ENCODE measurements at places on chromosomes 1 and 21.

- DNase-seq = no peak
These were observed 10.8 kb downstream of the MCL1 start for GRCh38 chr1:150568594-150568966.

DNA sequence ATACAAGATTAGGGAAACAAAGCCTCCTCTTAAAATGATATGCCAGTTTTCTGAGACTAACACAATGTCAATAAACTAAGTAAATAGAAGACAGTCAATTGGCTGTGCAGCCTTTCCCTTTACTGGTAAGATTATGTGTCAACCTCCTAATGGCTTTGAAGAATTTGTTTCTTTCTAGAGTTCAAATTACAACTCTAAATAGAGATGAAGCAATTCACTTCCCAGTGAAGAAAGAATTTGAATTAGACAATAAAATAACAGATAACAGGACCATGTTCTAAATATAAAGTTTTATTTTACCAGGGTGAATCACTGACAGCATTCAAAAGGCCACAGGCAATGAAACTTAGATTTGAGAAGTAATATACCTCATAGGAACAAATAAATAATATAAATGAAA is 680.3 kb downstream of the PLA2G4A start:
- DNase-seq = no peak

DNA sequence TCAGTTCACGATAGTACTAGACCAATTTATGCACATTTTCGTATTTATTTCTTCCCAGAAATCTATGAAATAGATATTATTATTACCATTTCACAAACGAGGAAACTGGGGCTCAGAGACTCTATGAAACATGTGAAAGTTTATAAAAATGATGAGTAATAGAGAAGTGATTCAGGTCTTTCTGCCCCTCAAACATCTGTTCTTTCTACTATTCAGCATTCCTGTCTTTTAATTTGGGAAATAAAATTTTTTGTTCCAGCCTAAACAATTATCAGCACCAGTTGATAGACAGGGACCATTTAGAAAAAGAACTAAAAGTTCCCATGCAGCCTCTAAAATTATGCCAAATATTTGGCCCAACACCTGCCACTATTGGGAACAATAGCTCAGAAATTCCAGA is 585.1 kb downstream of the PTPRC start:
- DNase-seq = no peak

DNA sequence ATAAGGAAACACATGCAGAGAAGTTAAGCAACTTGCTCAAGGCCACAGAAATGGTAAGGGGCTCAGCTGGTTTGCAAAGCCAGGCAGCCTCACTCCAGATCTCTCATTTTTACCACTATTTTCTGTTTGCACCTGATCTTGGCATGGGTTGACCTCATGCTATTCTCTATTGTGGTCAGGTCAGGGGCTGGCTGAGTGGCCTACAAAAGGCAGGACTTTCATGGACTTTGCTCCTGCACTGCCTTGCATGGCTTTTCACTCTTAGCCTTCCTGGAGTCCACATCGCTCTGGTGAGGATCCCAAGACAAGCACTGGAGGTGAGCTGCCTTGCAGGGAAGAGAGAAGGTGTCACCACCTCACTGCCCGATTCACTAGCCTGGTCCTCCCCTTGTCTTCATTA is 56.8 kb upstream of the CSF3R start:
- DNase-seq = no peak

DNA sequence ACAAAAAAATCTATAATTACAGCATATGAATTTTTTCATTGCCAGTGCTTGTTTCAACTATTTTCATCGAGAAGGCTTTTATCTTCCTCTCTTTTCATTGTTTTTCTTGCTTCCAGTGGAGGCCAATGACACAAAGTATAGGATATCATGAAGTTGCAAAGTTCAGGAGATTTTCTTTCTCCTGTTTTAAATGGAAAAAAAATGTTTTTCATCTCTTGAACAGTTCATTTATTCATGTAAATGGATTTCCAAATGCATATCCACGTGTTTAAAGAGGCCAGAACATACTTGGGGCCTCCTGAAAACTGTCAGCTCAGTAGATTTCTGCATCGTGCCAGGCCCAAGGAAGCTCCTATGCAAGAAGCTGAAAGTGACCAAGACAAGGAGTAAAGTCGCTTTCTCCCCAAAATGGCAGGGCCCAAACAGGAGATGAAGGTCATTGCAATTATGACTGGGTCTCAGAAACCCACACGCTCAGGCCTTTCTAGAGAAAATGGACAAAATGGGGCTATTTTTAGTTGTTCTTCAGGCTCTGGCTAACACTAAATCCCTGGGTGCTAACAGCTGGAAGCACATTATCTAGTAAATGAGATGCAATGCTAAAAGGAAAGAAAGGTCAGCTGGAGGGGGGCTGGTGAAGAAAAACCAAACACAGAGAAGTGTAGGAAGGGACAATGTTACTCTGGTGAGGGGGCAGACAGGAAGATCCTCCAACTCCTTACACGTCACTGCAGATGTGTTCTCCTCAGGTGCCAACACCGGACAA is 136.9 kb upstream of the C8B start:
- DNase-seq = no peak

GRCh38 chr1:64494659-64495058 is 24.7 kb downstream of the CACHD1 start:
- DNase-seq = no peak

GRCh38 chr1:77100875-77101274 is 118.4 kb downstream of the PIGK start:
- DNase-seq = no peak

DNA sequence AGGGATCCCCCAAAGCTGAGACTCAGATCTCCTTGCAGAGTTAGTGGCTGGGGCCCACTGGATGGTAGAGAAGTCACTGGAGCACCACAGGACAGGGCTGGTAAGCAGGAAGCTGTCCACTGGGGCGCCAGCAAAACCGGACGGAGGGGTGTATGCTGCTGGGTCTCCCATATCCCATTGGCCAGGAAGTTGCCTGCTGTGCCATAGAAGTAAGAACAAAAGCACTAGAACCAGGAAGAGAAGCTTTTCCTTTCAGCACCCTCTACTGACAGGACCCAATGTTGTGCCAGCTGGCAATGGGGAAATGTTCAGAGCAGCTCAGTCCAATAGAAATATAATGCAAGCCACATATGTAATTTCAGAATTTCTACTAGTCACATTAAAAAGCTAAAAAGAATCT is 146.6 kb downstream of the SPATA46 start:
- DNase-seq = no peak

GRCh38 chr1:155471891-155472290 is 90.7 kb downstream of the ASH1L start:
- DNase-seq = no peak

- no peak for DNase-seq
These were observed 3.4 kb downstream of the AP4B1 start for GRCh38 chr1:113901191-113901590.

DNA sequence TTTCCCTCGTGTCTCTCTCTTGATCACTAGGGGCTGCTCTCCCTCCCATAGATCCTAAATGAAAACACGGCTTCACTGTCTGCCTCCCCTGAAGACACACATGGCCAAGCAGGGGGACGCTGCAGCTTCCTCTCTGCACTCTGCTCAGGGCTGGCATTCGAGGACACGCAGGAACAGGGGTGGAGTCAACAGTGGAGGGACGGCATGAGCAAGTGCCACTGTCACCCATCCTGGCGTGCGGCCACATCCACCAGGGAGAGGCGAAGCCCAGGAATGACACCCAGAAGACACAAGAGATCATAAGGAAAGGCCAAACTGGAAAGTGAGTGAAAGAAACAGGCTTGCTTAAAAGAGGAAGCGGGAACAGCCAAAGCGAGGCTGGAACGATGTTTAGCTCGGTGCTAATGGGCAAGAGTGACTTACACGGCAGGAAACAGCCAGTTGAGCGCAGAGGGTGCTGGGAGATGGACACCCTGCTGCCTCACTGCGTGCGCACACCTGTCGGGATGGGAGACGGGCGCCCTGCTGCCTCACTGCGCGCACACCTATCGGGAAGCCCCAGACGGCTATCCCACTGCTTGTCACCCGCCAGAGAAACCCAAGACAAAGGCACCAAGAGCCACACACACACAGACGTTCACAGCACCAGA is 13.6 kb upstream of the C1QTNF12 start:
- DNase-seq = no peak

GRCh38 chr1:211632117-211632807 is 43.2 kb downstream of the NEK2 start:
- DNase-seq = no peak

- no peak for DNase-seq
These were observed 91.1 kb downstream of the DMRTB1 start for GRCh38 chr1:53550201-53550741.
